ENCODE measurements at places on chromosomes 5 and 9.

- DNase-seq = no peak
Measured at GRCh38 chr5:102375272-102375671, 79.2 kb upstream of the SLCO4C1 start.

DNA sequence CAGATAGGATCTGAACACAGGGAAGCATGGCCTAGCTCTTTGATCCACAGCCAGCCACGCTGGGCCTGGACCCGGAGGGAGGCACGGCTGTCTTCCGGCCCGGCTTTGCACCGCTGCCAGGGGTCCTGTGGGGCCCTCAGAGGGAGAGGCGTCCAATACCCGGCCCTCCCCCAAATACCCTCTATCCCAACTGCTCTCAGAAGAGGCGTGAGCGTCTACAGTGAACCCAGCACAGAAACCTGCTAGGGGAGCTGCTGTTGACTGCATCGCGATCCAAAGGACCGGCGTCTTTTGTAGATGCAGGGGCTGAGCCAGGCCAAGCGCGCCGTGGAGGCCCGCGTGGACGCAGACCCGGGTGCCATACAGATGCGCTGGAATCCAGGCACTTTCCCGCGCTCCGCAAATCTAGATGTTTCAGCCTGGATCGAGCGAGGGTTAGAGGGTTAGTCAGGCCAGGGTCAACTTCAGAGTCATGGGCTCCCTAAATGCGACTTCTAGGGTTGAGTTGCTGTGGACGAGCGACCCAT, 1.1 kb upstream of the TCF7 start:
- no peak for DNase-seq

DNA sequence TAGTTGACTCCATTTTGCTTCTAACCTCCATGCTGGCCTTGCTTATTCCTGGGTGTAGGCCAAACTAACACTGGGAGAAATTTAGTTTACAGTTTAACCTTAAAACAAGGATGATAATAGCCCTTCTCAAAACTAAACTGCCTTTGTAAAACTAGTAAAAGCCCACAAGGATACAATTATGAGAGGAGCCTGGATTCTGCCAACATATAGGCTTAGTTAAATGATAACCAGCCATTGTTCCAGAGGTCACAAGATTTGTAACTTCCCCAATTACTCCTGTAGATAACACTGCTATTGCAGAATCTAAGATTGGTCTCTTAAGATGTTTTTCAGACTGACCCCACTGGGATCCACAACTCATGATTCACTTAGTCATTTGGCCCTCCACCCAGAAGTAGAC, 2300.3 kb upstream of the C9orf72 start:
- DNase-seq = no peak

- DNase-seq = no peak
Measured at GRCh38 chr5:141547488-141547887, 58.6 kb downstream of the PCDHGC5 start.

DNA sequence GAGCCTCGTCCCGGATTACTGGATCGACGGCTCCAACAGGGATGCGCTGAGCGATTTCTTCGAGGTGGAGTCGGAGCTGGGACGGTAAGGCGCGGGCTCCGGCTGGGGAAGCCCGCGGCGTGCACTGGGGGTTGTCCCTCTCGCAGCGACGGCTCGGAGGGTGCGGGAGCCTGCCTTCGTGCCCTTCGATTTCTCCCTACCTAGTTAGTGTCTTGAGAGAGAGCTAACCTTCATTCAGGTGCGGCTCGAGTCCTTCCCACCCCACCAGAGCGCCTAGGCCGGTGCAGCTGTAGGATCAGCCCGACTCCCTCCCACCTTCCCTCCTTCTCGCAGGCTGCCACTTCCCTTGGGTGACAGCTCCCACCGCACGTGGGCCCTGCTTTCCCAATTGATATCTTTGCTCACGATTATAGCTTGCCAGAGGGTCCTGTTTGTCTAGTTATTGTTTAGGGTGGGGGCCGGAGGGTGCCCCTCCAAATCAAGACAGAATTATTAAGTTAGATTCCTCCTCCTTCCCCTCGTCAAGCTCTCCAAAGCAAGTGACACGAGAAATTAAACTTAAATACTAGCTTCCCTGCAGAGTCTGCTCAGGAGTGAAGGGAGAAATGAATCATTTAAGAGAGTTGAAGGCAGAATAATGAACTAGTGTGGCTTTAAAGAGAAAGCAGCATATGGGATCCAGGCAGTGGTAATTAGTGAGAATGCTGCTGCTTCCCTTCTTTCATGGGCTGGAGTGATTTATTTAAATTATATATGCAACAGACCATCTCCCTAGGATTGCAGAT, 569 bp downstream of the CAMK4 start:
- peak; percentile 35 for DNase-seq

DNA sequence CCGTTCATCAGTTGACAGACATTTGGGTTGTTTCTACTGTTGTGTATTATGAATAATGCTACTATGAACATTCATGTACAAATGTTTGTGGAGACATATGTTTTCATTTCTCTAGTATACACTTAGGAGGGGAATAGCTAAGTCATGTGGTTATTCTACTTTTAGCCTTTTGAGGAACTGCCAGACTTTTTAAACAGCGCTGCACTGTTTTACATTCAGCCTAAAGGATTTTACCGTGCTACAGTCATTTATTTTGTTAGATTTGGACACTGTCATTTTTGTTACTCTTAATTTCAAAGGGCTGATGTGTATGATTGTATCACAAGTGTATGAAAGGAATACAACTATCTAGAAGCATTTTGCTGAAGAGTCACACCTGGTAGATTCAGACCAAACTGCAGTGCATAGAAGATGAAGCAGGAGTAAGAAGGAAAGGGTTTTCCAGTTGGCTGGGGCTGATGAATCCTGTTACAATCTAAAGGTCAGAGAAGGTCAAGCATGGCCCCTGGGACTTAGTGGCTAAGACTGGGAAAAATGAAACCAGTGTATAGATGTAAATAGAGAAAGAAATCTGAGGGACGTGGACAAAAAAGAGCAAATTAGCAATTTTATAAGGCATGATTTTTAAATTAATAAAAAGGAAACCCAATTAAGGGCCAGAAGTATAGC, 509.7 kb downstream of the PSAT1 start:
- DNase-seq = no peak

DNA sequence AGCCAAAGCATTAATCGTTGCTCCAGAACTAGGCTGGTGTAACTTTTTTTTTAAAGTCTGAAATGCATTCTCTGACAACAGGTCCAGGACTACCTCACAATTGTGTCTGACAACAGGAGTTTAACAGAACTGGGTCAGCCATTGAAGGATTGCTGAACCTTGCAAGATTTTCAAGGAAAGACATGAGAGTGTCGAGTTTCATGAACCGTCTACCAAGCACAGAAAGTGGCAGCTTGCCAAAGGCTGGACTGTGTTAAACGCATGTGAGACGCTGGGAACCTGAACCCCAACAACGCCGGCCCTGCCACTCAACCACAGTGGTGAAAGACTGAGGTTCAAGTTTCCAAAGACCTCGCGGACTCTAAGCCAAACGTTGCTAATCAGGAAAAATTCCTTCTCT, 79.1 kb downstream of the LHFPL2 start:
- DNase-seq = peak; percentile 75

DNA sequence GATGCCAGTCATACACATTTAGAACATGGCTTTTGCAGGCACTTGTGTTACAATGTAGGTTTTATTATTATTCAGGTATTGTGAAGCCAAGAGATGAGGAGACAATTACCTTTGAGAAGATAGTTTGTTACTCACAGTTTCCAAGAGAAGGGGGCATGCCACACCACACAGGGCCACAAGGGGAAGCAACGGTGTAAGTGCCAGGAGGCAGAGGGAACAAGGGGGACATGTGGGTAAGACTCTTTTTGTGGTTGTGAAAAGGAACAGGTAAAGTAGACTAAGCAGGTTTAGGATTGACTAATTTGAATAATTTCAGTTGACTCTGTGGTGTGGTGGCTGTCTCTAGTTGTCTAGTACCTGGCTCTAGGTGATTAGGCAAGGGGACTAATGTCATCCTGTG, 191.2 kb downstream of the TRPM6 start:
- no peak for DNase-seq

GRCh38 chr9:128034821-128035652, 32.1 kb downstream of the NAIF1 start:
- DNase-seq = peak; percentile 89

- DNase-seq = no peak
Measured at GRCh38 chr5:23411200-23411599, 96.2 kb upstream of the PRDM9 start.

GRCh38 chr9:135609366-135609955, 29.9 kb downstream of the GLT6D1 start:
- no peak for DNase-seq

DNA sequence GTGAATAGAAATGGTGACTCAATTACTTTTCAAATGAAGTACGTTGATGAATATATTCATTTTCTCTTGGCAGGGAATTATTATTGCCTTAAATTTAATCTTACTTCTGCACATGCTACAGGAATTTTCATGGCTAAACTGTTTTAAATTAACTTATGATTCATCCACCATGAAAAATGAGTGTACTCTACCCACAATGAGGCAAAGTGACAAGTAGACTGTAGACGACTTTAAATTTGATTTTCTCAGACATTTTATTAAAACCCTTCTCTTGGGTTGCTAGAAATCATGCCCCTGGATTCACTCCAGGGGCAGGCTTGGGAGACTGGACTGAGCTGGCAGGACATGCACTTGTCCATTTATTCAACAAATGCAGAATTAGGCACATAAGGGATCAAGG, 23.5 kb upstream of the ERAP2 start:
- no peak for DNase-seq

- no peak for DNase-seq
Measured at GRCh38 chr5:157100140-157100679, 8.6 kb downstream of the HAVCR2 start.

- peak; percentile 61 for DNase-seq
Measured at GRCh38 chr9:99451112-99451606, 229.1 kb downstream of the SEC61B start.

GRCh38 chr5:469752-470483, 26.9 kb downstream of the EXOC3 start:
- no peak for DNase-seq

GRCh38 chr9:114180696-114181606, 25.6 kb downstream of the COL27A1 start:
- no peak for DNase-seq

DNA sequence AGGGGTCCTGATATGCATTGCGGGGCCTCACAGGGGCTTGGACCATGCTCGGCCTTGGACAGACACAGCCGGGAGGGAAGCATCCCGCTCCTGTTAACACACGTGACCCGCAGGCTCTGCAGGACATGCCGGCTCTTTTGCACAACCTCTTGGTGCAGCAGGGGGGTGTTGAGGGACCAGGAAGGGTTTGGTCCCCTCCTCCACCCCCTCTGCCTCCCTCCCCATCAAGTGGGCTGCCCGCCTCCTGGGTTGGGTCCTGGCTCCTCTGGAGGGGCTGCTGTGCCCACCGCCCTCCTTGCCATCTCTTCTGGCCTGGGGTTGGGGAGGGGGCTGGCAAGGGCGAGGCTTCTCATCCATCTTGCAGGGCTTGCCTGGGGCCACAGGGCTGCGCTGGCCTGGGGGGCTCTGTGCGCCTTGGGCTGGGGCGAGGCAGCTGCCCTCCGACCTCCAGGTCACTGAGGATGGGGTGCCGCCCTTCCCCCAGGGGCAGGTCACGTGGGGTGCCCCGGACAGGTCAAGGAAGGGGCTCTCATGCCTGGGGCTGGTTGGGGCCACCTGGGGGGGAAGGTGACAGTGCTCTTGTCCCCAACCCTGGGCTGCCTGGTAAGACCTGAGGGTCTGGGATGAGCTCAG, 16.8 kb upstream of the SLC9A3 start:
- DNase-seq = no peak

GRCh38 chr5:127894461-127894860, 189.1 kb upstream of the SLC12A2 start:
- no peak for DNase-seq

GRCh38 chr5:1967736-1968135, 85.0 kb upstream of the IRX4 start:
- DNase-seq = no peak

GRCh38 chr5:5314626-5315025, 107.9 kb upstream of the ICE1 start:
- DNase-seq = no peak

DNA sequence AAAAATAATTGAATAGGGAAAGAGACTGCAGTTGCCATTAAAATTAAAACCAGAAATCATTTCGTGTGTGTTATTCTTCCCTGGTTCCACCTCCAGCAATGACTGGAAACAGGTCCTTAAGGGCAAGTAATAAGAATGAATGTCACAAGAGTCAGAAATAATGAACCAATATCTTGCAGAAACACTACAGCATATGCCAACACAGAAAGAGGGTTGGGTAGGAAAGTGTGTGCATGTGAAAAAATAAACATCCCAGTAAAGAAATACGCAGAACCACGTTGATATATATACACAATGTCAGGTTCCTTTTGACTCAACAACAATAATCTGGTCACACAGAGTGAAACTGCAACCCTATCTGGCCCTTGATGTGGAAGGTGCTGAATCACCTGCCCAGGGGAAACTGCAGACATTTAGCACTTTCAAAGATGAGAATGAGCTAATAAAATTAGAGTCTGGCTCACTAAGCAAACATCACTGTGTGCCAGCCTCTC, 15.0 kb downstream of the HMHB1 start:
- no peak for DNase-seq

- DNase-seq = no peak
Measured at GRCh38 chr5:1112596-1113331, 901 bp upstream of the SLC12A7 start.

GRCh38 chr5:104018299-104018698, 455.7 kb upstream of the NUDT12 start:
- no peak for DNase-seq

GRCh38 chr5:157214415-157214814, 33.8 kb downstream of the ITK start:
- DNase-seq = no peak

DNA sequence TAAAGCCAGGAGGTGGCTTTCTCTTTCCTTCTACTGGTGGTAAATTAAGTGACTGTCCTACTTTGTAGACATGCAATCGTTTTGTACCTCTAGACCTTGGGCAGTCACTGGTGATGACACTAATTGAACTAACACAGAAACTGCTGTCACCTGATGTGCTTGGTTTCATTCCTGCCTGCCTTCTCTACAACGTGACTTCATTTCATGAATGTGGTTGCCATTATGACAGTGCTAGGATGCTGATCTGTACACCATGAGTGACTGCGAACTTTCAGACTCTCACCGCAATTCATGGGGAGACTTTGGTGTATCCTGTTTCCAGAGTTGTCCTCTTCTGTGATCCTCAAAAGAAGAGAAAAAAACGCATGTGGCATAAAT, 47.5 kb downstream of the UBE2QL1 start:
- DNase-seq = no peak

- no peak for DNase-seq
Measured at GRCh38 chr5:1879292-1880263, 3.1 kb downstream of the IRX4 start.

DNA sequence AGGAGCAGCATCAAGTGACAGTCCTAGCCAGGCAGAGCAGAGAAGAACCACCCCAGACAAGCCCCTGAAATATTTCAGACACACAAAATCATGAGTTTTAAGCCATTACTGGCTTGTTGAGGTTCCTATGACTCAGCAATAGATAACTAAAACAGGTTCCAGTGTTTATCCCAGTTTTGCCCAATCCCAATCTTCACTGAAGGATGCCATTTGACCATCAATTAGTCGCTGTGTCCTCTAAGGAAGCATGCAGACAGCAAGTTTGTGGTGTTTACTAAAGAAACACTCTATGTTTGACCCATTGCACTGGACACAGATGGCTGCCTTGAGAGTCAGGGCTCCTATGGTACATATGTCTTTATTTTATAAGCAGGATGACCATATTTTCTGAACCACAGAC, 186.7 kb downstream of the SYK start:
- no peak for DNase-seq
